ENCODE measurements at places on chromosomes 2 and 18.

DNA sequence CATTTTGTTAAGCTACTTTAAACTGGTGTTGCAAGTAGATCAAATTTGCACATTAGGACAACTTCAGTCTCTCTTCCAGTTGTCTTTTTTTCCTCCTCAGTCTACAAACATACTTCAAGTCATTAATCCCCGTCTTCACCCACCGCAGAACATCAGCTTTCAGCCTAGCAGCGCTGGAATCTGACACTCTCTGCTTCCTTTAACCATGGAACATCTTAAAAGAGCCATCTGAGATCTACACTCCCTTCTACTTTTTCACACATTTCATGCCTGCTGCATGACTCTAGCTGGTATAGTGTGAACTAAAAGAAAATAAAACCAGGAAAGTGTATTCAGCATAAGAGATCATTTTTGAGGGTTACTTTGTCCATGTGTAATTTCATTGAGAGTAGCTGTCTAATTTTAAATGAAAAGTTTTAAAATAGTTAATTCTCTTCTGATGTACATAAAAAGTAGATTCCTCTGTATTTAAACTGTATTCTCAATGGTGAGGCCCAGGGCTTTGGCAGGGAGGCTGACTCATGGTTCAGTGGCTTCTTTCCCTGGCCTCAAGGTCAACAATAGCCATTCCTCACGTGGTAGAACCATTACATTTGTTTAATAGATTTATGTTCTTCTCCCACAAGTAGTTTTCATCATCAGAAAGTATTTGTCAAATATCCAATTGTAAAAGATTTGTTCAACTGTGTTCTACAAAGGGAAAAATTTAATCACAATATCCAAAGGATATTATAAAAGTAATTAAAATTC is 16.5 kb downstream of the SGPP2 start:
- no peak for DNase-seq

- DNase-seq: no peak
Measured at GRCh38 chr2:2142345-2142744, 188.7 kb downstream of the MYT1L start.

DNA sequence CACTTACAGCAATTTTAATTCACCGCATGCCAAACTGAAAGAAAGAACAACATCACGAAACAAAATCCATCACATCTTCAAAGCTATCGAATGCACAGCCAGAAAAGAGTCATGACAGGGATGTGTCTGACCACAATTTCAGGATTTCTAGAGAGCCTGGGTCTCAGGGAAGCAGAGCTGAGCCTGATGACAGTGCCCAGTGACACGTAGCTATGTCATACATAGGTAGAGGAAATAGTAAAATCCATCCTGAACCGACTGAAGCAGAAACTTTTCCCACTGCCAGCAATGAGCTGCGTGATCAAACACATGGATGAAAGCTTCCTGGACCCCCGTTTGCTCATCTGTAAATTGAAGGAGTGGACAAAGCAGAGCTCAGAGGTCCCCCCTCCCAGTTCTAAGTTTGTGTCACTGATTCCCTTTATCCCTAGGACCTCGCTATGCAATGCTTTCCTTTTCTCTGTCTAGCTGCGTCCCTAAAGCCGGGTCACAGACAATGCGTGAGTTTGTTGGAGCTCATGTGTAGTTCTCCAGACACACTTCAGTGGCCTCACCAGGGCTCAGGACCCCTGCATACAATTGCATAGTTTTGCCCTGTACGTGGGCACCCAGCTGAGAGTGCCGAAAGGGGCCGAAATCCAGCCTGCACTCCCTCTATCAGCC is 37.6 kb downstream of the CCBE1 start:
- DNase-seq: no peak

- no peak for DNase-seq
Measured at GRCh38 chr2:230542751-230543150, 126.8 kb downstream of the SP100 start.

GRCh38 chr2:138432971-138433370 is 68.6 kb upstream of the SPOPL start:
- no peak for DNase-seq

DNA sequence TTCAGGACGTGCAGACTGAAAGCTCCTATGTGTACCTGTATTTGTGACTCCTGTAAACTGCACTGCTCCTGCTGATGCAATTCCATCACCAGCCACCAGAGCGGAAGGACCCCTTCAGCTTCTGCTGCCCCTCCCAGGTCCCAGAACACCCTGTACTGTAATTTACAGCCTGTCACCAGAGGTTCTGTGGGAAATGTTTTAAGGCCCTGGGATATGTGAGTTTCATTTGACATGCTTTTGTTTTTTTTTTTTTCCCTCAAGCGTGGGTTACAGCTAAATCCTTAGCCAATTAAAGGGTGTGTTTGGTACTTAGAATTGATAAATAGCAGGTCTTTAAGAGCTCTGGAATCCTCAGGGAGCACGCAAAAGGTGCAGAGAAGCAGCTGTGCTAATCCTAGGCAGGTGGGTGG is 79.4 kb downstream of the KCTD1 start:
- DNase-seq: no peak
